Activated T-helper 1 cell treated with anti-CD3 and anti-CD28 coated beads, Interleukin-2, amount 50 U/mL, for 16 hours (primary cell): ENCODE measurements at places on chromosomes 5 and 9.

DNA sequence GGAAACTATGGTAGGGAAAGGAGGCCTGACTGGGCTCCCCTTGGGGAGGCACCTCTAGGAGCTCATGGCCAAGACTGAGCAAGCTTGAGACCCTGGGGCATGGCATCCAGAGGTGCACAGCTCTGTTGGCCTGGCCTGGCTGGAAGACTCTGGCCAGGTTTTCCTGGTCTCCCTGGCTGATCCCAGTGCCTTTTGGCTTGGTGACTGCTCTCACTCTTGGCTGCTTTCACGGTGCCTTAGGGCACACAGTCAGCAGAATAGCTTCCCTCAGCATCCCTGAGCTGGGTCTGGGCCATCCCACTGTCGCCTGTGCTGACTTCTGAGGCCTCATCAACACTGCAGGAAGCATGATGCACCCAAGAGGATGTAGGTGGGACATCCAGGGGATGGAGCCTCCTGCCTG lies 13.4 kb upstream of the DELE1 start:
- DNase-seq = no peak

GRCh38 chr9:37446401-37446800 lies 18.8 kb downstream of the ZBTB5 start:
- no peak for DNase-seq

DNA sequence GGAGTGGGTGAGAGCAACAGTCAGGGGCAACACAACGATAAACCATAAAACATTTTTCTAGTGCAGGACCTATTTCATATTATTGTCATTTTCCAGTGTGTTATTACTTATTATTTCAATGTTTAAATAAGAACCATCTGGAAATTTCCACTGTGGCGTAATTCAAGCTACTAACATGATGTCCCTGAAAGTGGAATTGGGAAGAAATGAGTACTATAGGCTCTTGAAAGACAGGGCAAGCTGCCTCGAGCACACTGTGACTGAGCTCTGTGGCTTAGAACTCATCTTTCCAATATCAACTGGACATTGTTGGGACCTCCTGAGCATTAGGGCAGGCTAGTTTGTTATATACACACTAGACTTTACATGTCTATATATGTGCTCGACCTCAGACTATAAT lies 182.9 kb upstream of the RIOK2 start:
- no peak for DNase-seq

GRCh38 chr5:121257621-121258020 lies 594.1 kb upstream of the FTMT start:
- DNase-seq = no peak

- DNase-seq = no peak
Observed at GRCh38 chr5:139885172-139885856, 89.7 kb downstream of the PSD2 start.

DNA sequence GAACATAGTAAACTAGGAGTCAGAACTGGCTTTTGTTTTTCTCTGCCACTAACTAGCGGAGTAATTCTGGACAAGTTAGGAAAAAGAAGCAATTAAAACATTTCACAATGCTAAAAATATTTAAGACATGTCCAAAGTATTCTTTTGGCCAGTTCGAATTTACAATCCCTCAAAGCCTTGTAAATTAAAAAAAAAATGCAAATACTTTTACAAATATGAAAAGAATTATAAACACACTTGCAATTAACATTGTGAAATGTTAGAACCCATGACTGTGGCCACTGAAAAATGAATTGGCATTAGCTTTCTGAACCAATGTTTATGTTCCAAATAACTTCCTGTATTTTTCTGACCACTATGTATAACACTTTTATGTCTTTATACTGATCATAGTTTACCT lies 2.2 kb downstream of the RAD1 start:
- DNase-seq = no peak

GRCh38 chr9:120904978-120905301 lies 21.7 kb downstream of the TRAF1 start:
- DNase-seq = no peak

- DNase-seq = no peak
Observed at GRCh38 chr9:4689687-4690104, 10.3 kb downstream of the CDC37L1 start.

DNA sequence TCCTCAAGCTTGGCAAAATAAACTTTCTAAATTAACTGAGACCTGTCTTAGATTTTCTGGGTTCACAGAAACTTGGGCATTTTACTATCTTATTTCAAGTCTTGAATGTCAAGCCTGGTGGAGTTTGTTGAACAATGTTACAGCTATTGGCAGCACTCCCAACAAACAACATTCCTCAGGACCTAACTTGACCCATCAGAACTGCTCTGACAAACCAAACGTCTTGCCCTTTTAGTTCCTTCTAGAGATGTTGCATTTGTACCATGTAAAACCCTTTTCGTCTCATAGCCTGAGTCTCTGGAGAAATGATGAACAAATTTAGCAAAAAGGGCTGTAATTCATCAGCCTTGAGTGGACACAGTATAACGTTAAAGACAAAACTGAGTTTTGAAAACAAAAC lies 51.1 kb downstream of the GNA14 start:
- DNase-seq = no peak

DNA sequence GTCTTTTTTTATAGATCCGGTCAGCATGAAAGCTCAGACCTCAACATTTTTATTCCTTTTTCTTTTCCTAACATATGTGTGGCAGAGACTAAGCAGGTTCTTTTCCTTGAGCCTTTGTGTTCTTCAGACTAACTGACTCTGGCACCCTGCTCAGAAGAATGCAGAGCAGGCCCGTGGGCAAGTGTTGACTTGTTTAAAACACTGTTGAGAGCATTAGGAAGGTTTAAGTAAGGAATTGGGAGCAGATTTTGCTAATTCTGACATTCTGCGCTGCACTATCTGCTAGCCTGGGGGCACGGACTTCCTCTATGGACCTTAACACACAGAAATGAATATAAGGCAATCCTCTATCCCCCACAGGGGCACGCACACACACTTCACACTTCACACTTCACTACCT lies 182.5 kb upstream of the PIK3R1 start:
- DNase-seq = no peak

GRCh38 chr5:156261275-156261939 lies 65.6 kb upstream of the SGCD start:
- no peak for DNase-seq

DNA sequence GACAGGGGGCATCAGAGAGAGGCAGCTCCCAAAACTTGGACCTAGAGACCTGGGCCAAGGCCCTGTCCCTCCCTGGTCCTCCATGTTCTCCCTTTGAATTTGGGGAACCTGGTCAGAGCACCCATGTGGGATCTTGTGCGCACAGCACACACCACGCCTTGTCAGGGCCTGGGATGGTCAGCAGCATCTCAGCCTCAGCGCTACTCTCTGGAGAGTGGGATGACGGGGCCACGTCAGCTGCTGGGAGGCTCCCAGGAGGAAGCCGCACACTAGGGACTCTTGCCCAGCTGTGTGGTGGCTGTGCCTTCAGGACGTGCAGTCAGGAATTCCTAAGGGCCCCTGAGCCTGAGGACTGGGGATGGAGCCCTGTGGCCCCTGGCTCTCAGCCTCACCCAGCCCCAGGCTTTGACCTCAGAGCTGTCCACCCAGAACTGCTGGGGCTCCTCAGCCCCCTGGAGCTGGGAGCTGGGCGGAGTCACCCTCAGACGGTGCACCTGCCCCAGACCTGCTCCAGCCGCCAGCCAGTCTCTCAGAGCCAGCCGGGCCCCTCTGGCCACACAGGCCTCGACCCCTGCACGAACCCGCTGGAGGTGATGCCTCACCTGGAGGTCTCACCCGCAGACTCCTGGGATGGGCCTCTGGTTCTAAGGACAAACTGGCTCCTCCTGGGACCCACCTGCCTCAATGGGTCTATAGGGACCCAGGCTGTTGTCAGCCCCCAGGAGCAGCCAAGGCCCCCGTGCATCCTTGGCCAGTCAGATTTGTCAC lies 38.3 kb upstream of the EGFL7 start:
- DNase-seq = no peak

GRCh38 chr5:89300426-89300970 lies 417.5 kb upstream of the MEF2C start:
- DNase-seq = no peak

DNA sequence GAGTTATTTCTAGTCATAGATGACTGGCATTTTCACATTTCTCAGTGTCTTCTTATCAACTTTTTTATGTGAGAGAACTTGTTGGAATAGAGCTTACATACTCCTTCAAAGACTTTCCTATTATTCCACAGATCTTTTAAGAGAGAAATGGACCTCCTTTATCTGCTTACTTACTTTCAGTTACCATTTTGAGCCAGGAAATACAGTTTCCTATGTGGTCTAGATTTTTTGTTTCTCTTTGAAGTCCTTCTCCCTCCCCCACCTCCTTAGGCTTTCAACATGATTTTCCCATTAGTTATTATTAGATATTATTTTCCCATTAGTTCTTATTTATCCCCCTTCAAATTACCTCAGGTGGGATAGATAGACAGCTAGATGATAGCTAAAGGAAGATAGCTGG lies 289.1 kb upstream of the ITGA1 start:
- DNase-seq = no peak

DNA sequence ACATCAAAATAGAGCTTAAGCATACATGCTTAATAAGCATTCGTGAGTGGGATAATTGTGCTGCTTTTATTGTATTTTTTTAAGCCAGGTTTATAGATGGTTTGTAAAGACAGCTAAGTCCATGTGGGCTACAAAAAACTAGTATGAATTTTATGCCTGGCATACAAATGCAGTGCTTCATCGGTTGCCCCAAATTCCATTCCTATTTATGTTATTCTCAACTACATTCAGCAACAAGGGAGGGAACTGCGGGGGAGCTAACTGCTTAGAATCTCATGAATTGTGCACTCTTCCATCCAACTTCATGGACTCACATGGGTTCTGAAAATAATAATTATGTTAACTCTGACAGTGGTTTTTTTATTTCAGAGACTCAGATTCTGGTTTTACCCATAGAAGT lies 199.2 kb downstream of the FAM170A start:
- DNase-seq = no peak

GRCh38 chr9:137631345-137632229 lies 12.8 kb downstream of the EHMT1 start:
- DNase-seq = no peak

GRCh38 chr9:4792054-4792571 lies 631 bp upstream of the RCL1 start:
- no peak for DNase-seq

DNA sequence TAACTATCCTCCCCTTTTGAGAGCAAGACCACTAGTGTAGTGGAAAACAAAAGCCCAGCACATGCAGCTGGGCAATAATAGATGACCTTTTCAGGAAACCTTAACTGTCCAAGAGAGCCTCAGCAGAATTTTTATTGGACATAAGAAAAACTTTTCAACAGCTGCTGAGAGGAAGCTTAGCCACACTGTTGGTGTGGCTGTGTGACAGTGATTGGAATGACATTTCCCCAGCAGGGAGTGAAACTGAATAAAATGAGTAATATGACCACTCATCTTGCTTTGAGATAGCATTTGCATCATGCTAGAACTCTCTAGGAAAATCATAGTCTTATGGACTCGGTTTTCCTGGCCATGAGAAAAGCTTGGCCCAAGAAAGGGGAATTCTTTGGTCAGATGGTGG lies 687.8 kb downstream of the SLCO4C1 start:
- no peak for DNase-seq

DNA sequence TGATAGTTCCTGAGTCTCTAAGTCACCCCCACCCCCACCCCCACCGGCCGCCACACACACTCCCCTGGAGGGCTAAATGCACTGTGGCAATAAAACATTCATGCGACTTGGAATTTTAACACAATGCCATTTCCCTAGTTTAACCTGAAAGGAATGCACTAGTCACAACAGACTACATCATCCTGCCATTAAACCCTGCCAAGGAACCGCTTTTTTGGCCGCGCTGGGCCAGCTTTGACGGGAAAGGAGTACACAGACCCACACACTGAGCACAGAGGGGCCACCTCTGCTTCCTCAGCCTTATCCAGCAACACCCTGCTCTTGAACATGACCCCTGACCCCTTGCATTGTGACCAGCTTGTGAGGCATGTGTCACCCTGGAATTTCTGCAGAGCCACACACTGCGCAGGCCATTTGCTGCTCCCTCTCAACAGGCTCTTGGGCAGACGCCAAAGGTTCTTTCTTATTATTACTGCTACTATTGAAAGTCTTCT lies 165.3 kb downstream of the BNC2 start:
- DNase-seq = no peak

DNA sequence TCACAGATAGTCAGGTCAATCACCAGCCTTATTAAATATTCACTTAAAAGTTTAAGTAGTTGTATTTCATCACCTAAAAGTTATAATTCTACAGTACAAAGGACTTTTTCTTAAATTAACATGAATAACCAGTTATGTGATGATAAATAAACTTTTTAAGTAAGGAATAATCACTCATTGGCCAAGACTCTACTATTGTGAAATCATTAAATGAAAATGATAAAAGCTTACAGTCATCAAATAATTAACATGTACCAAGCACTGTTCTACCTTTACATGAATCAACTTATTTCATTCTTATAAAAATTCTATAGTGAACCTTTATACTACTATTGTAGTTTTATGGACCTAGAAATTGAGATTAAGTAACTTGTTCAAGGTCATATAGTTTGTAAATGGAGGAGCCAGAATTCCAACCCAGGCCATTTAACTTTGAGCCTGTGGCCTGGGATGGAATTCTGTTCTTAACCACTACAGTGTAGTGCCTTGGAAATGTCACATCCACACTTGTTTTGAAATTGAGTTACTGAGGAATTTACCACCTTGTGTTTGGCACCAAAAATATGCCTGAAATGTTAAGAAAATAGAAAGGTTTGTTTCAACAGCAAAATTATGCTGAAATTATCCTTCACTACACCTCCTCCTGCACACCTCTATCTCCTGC lies 32.8 kb upstream of the MSANTD3 start:
- no peak for DNase-seq

DNA sequence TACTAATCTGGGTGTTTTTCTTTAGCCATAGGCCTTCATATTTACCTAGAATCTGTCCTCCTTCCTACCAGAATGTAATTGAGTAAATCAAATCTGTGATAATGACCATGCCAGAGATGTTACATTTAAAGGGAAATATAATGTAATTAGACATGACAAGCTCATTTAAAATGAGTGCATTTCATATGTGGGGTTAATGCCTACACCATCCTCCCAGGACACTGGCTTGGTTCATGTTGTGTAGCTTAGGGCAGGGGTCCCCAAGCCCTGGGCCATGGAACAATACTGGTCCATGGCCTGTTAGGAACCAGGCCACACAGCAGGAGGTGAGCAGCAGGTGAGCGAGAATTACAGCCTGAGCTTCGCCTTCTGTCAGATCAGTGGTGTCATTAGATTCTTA lies 276.9 kb upstream of the DAP start:
- no peak for DNase-seq

DNA sequence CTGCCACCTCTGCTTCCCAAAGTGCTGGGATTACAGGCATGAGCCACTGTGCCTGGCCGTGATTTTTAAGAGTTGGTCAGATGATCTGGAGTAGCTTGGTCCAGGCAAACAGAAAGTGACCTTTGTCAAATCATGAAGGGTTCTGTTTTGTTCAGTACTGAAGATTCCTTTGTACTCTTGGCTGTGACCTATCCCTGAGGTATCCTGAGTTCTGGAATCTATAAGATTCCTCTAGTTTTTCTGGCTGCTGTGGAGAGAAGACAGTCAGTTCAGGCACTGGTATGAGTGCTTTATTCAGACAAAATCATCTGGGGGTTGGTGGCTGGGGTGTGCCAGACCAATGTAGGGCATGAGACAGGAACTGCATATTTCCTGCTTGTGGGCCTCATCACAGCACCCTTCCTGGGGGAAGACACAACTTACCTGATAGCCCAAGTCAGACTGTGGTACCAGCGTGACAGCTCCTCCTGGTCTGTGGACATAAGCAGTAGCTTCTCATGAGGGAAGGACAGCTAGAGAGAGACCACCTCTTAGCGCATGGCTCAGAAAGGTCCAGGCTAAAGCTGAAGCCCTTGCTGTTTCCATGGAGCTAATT lies 3.1 kb downstream of the ARHGEF39 start:
- DNase-seq = no peak

- no peak for DNase-seq
Observed at GRCh38 chr5:87263498-87263897, 4.2 kb upstream of the RASA1 start.
